ENCODE measurements at places on chromosomes 6 and 20.

DNA sequence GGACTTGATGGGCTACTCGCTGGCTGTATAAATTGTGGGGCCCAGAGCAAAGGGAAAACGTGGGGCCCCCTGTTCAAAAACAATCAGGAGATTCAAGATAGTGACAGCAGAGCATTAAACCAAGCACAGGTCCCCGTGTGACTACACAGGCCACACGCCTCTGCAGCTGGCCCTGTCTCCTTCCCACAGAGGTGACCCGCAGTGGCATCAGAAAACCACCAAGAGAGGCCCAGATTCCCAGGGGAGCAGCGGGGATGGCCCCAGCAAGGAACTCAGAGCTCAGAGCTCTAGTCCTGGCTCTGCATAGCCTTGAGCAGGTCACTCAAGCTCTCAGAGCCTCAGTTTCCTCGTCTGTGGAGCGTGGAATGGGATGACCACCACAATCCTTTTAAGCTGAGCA lies 57.6 kb downstream of the CPNE5 start:
- DNase-seq, result no peak

GRCh38 chr6:24950218-24950941 lies 14.6 kb upstream of the RIPOR2 start:
- no peak for DNase-seq

- DNase-seq, result peak; percentile 90
Observed at GRCh38 chr20:8215361-8215781, 83.3 kb downstream of the PLCB1 start.

DNA sequence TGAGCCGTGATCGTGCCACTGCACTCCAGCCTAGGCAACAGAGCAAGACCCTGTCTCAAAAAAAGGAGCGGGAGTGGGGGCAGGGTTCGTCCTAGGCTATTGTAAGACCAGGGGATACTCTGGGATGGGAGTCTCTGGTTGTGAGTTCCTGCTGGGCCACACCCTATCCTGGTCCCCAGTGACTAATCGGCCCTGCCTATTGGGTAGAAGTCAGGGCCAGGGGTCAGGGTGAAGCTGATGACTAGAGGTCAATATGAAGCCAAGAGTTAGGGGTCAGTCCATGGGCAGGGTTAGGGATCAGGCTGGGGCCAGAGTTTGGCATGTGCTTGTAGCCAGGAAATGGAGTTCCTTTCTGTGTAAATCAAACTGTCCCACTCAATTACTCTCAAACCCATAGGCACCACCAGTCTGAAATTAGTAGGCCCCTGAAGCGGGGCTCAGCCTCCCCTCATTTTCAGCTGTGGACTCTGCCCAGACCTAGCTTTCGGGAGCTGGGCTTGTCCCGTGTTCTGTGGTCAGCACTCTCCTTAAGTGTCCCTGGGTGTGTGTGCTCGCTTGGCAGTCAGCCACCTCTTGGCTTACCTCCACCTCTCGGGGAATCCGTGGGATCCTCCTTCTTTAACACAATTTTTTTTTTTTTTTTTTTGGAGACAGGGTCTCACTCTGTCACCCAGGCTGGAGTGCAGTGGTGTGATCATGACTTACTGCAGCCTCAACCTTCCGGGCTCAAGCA lies 1.8 kb downstream of the HSPA12B start:
- DNase-seq, result no peak

DNA sequence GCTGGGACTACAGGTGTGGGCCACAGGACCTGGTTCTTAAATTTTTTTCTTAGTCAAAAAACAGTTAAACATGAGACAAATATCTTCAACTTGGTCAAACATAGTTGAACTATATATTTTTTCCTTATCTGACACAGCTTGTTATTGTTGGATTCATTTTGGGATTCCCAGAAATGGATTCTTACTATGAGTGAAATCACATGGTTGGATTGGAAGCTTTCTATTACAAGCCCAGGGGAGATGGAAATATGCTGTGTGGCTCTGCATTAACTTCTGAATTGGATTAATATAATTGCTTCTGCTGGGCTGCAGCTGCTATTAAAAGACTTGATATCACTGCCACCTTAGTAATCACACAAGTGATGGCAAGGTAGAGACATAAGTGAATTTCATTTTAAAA lies 126.4 kb upstream of the DUSP22 start:
- DNase-seq, result no peak

GRCh38 chr20:31555203-31555775 lies 41.0 kb downstream of the HM13 start:
- DNase-seq, result no peak

GRCh38 chr6:14059791-14060436 lies 57.7 kb upstream of the CD83 start:
- DNase-seq, result no peak

- DNase-seq, result no peak
Observed at GRCh38 chr20:59628171-59628570, 23.8 kb downstream of the PHACTR3 start.

DNA sequence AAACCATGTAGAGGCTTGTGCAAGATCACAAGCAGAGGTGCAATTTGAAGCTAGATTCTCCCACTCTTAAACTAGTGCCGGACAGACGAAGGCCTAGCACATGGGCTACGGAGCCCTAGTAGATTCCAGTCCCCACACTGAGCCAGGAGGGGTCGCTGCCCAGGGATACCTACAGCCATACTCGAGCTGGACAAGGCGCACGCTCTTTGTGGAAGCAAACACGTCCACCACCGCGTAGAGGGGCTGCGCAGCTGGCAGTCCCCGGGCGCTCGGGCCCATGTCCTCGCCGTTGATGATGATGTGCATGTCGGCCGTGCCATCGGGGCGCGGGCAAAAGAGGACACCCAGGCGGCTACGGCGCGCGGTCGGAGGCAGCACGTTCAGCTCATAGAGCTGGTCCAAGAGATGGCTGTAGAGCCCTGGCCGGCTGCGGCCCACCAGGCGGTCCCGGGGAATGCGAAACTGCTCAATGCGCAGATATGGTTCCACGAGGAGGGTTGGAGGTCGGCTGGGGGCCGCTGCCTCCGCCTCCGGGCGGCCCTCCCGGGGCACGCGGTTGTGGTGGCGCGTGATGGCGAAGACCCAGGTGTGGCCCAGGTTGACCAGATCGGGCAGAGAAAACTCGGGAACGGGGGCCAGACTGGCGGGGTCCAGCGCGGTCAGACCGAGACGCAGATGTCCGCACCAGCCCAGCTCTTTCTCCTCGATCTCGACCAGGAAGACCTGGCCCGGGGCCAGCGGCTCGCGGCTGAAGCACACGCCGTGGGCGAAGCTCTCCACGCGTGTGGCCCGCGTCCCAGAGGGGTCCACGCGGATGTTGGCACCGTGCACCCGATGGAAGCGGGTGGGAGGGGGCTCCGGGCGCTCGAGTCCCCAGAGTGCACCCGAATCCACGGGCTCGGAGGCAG lies 677 bp downstream of the NEURL2 start:
- DNase-seq, result peak; percentile 86

- DNase-seq, result no peak
Observed at GRCh38 chr6:15462256-15462655, 200.6 kb downstream of the DTNBP1 start.

DNA sequence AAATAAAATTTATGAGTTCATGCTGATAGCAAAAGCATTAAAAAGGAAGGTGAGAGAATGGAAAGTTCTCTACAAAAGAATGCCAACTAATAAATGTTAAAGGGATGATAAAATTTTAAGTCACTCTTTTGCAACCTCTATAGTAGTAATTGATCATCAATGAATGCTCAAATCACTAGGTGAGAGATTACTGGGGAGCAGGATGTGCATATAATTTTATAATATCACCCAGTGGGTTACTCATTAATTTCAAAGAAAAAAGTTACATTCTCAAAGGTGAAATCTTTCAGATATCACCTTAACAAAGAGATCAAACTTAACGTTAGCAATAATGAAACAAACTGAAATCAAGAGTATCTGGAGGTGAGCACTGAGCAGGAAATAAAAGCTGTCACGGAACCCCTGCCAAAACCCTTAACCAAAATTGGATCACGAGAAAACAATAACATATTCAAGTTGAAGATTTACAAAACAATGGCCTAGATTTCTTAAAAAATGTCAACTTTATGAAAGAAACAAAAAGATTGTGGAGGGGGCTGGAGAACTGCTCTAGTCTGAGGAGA lies 45.5 kb upstream of the TMEM244 start:
- DNase-seq, result no peak

- DNase-seq, result no peak
Observed at GRCh38 chr6:38305995-38306681, 333.6 kb downstream of the BTBD9 start.

- DNase-seq, result no peak
Observed at GRCh38 chr20:57712341-57712740, 2.5 kb upstream of the PMEPA1 start.

DNA sequence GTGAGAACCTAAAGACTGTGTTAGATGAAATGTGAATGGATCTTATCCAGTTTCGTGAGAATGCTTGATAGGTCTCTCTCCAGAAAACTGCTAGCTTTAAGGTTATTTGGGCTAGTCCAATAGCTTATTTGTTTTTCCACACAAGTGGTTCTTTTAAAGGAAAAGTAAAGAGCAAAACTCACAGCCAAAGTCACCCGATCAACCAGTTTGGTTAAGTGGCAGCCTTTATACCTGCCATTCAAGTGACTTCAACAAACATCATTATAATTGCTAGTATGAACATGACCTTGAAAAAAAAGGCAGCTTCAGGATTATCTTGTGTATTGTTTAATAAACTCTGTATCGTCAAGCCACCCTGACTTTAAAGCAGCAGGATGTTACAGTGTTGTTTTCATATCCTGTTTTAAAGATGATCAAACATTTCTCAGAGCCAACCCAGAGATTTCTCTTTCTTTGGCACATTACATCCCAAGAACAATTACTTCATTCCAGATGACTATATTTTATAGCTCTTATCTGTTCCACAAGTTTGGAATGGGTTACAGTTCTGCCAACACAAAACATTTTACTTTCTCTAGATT lies 253.4 kb downstream of the EPHA7 start:
- no peak for DNase-seq

DNA sequence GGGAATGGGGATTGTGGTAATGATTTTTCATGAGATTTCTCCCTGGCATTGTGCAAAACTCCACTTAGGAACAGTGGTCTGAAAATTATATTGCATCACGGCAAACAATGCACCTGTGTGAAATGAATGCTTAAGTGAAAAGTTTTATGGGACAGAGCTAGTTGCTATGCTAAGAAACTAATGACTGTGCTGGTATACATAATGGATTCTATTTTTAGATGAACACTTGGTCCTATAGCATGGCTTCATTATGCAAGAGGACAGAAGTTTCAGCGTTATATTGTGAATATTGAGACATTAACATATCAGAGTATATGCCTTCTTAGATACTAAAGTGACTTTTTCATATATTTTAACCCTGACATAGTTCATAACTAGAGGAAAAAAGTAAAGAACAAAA lies 30.5 kb downstream of the PLCB1 start:
- DNase-seq, result no peak

GRCh38 chr20:19483309-19483708 lies 270.9 kb downstream of the SLC24A3 start:
- no peak for DNase-seq

DNA sequence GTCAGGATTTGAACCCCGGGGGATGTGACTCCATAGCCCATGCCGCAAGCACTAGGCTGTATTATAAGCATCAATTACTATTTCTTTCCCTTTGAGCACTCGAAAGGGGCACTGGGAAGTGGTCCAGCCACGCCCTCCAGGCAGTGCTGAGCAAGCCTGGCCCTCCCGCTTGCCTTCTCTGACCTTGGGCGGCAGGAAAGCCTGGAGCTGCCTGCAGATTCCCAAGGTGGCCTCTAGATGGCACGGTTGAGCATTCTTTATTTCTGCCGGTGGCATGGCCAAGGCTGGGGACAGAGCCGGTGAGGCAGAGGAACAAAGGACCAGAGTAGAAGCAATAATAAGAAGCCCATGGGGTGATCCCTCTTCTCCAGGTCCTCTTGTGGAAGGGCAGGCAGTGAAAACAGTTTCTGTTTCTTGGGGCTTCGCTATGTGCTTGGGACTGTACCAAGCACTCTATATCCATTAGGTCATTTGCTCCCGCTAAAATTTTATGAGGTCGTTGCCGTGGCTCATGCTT lies 32.0 kb downstream of the ARHGAP40 start:
- DNase-seq, result peak; percentile 41

DNA sequence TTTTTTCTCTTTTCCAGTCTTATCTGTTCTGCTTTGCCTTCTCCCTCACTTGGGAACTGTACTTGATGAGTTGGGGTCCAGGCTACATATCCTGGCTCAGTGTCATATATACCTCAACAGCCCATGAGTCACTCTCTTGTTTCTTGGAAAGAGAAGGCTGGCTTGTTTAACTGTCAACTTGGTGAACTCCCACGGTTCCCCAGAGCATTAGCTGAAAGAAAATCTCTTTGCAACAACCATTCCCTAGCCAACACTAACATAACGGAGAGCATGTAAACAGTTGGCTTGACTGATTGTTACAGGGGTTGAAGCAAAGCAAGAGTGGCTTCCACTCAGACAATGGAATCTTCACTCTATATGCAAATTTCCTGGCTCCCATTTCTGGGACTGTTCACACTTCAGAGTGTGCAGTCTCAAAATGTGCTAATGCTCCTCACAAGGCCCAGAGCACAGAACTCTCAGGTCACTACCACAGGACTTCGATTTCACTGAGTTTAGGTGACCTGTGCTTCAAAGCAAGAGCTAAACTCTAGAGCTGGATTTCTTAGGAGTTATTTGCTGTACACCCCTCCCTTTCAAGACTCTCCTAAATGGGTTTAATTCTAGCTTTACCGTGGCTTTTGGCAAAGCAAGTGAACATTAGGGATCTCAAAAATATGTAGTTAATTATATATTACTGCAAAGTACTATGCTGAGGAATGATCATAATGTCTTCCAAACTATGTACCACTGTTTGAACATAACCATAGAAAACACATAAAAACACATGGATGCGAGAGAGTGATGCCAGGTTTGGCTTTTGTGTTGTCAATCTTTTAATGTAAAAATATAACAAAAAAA lies 609.8 kb downstream of the RFPL4B start:
- DNase-seq, result peak; percentile 90

DNA sequence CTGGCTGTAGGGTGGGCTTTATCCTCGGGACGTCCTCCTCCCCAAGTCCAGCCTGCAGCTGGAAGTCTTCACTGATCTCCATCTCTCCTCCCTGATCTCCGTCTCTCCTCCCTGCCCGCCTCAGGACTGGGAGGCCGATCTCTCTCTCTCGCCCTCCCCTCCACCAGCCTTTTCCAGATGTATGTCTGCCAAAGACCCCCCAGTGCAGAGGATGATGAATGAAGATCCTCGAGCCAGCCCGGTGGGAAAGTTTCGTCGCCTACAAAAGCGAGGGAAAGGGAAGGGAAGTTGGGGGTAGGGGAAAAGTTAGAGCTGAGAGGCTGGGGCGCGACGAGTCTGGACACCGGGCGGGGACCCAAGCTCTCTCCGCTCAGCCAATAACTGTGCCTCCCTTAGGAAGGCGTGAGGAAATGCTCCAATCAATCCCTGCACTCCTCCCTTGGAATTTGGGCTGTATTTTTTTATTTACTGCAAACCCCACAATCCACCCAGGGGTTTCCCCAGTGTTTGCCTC lies 595 bp upstream of the SRF start:
- DNase-seq, result peak; percentile 92
